ENCODE measurements at places on chromosomes 6 and 20.

GRCh38 chr20:17542993-17543412 is 11.8 kb upstream of the BFSP1 start:
- no peak for DNase-seq

GRCh38 chr6:27375613-27376079 is 12.9 kb upstream of the ZNF391 start:
- DNase-seq = no peak

GRCh38 chr6:153898360-153899059 is 140.5 kb upstream of the OPRM1 start:
- DNase-seq = no peak

GRCh38 chr20:8118039-8118438 is 14.0 kb upstream of the PLCB1 start:
- DNase-seq = no peak

GRCh38 chr6:54244430-54244829 is 63.8 kb upstream of the TINAG start:
- DNase-seq = peak; percentile 1

DNA sequence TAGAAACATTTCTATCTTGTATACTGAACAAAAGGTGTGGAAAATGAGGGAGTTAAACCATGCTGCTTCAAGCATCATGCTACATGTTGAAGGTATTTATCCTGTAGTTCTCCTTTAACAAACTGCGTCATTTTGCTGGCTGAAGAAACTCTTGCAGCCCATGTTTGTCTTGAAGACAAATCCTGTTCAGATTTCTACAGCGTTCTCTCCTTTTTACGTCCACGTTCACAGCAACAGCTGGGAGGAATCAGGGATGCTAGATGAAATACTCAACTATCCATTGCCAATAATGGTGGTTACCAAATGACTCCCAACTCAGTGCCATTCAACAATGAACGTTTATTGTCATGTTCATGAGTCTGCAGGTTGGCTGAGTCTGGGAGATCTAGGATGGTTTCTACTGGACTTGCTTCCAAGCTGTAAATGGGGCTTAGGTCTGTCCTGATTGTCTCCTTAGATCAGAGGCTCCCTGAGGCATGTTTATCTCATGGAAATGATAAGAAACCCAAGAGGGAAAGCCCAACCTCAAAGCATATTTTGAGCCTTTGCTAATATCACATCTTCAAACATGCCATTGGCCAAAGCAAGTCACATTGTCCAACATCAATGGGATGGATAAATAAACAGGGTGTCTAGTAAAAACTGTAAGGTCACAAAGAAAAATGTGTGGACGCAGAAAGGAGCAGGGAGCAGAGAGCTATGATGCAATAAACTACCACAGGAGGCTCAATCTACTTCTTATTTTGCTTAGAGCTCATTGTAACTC is 2.7 kb upstream of the PLCB1 start:
- no peak for DNase-seq

GRCh38 chr6:53581173-53581773 is 36.4 kb upstream of the GCLC start:
- peak; percentile 71 for DNase-seq

GRCh38 chr20:38304845-38305447 is 990 bp downstream of the BPI start:
- peak; percentile 75 for DNase-seq

DNA sequence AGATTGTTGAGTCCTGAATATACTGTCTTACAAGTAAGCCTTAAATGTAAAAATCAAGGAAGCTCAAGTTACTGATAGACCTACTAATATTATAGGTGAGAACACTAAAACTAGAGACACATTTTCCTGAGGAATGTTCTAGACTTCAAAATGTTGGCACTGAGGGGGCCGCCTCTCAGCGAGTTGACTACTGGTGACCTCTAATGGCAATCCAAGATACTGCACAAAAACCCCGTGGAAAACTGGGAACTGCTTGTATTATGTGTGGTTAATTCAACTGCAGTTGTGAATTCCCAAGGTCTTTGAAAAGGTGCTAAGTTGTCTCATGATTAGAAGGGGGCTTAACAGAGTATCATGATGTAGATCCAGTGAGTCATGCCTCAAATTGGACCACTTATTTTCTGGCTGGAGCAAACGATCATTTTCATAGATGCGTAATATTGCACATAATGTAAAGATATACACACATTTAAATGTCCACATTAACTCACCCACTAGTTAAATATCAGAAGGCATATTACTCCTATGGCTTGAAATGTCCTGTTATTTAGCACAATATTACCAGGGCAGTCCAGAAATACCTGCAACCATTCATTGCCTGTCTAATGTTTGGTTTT is 336.2 kb downstream of the FOXA2 start:
- peak; percentile 10 for DNase-seq

- DNase-seq = no peak
Measured at GRCh38 chr6:160450849-160451248, 102.7 kb downstream of the SLC22A3 start.

GRCh38 chr6:13648850-13649249 is 33.7 kb downstream of the NOL7 start:
- DNase-seq = no peak
